ENCODE measurements at places on chromosomes 12 and 14. TPM values are rescaled to one million over a fixed set of nuclear protein-coding genes. Genes with fewer than 3 reads are reported as not detected.

GRCh38 chr12:113857371-113857770, 108.8 kb downstream of the RBM19 start:
- no peaks in the 10 kb centered on the region for H3K36me3 ChIP-seq
- H3K4me1 ChIP-seq: peaks cover 32% of the 10 kb centered on the region
- no peak for DNase-seq
- no peak overlapping the region for H3K27ac ChIP-seq
- H3K27me3 ChIP-seq: no peaks in the 10 kb centered on the region

DNA sequence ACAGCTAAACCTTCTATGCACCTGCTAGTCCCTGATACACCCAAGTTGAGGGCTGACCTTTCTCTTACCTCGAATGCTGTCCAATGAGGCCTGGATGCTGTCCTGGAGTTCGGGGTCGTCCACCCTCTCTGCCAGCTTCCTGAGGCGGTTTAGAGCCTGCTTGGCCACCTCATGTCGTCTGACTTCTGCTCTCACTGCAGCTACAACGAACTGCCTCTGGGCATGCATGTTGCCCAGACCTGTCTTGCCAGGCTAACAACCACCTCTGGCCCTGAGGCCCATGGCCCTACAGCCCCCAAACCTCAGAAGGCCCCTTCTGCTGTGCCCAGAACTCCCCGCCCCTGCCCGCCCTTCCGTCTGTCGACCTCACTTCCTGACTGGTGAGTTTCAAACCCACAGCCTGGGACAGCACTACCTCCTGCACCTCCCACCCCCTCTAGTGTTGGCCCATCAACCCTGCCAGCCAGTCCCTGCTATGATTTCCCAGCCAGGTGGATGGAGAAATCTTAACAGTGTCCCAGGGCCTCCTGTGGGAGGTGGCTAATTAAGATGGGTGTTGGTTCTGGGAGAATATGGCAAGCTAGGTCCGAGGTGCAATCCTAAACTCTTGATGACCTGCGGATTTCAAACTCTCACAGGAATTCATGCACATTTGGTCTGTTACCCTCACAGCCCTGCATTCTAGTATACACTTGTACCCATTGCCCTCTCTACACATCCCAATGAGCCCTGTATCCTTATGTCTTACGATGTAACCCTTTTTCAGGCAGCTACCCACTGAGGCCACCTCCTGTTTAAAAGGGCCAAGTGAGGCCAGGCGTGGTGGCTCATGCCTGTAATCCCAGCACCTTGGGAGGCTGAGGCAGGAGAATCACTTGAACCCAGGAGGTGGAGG, 2.7 kb upstream of the TSPAN31 start:
- H3K27ac ChIP-seq: no peak overlapping the region
- peaks cover 13% of the 10 kb centered on the region for H3K36me3 ChIP-seq
- peak; percentile 46 for DNase-seq
- H3K27me3 ChIP-seq: peaks cover 69% of the 10 kb centered on the region
- H3K4me1 ChIP-seq: peaks cover 20% of the 10 kb centered on the region

- H3K27me3 ChIP-seq: peaks cover 15% of the 10 kb centered on the region
- H3K4me3 ChIP-seq: no peak overlapping the region
- H3K36me3 ChIP-seq: no peaks in the 10 kb centered on the region
- no peak for DNase-seq
- peaks cover 3% of the 10 kb centered on the region for H3K4me1 ChIP-seq
Measured at GRCh38 chr12:3071710-3072109, 5.5 kb upstream of the TSPAN9 start.

DNA sequence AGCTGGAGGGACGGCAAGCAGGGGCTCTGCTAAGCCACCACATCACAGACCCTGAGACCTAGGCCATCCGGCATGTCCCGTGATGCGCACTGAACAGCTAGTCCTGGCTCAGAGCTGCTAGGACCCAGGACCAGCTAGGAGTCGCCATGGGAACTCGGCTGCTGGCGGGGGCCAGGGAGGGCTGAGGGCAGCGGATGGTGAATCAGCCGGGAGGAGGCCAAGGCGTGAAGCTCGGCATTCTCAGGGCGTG, 5.1 kb downstream of the AHNAK2 start:
- peaks cover 19% of the 10 kb centered on the region for H3K27me3 ChIP-seq
- H3K4me3 ChIP-seq: no peak overlapping the region
- no peaks in the 10 kb centered on the region for H3K36me3 ChIP-seq
- DNase-seq: no peak
- H3K27ac ChIP-seq: no peak overlapping the region
- H3K4me1 ChIP-seq: peaks cover 12% of the 10 kb centered on the region

DNA sequence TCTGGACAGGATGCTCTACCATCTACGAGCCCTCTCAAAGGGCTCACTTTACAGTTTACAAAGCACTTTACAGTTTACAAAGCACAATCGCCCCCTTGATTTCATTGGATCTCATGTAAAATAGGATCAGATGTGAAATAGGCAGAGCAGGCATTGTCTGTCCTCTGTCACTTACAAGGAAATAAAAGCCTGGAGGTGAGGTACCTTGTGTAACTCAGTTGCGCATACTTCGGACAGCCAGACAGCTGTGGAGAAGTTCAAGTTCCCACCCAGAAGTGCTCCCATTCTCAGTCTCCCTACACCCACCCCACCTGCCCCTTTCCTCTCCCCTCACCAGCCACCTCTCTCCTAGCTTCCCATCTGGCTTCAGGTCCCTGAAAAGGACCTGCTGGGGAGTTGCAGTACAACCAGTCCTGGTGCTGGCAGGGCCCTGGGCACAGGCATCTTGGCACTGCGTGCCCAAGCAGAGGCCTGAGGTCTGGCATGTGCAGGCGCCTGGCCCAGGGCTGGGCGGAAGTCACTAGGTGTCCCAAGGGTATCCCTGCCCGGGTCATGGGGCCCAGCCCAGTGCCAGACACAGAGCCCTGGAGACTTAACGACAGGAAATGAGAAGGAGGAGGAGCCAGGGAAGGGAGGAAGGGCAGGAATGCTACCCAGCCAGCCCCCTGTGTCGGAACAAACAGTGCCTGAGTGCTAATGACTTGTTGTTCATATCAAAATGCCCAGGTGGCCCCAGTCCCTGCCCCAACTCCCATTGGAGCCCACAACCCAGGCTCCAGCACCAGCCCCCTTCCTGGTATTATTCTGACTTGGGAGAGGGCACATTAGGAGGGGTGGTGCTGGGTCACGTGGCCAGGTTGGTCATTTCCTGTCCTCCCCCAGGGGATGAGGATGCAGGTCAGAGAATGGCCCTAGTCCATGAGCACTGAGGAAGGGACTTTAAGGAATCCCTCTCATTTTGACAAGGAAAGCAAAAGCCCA, 5.4 kb downstream of the RAPGEF3 start:
- DNase-seq: peak; percentile 53
- H3K4me3 ChIP-seq: peak overlapping the region; percentile 44
- peak overlapping the region; percentile 96 for H3K27ac ChIP-seq
- H3K27me3 ChIP-seq: no peaks in the 10 kb centered on the region
- H3K36me3 ChIP-seq: no peaks in the 10 kb centered on the region
- H3K4me1 ChIP-seq: peaks cover 62% of the 10 kb centered on the region

- no peaks in the 10 kb centered on the region for H3K36me3 ChIP-seq
- H3K27ac ChIP-seq: no peak overlapping the region
- no peak overlapping the region for H3K4me3 ChIP-seq
- H3K4me1 ChIP-seq: no peaks in the 10 kb centered on the region
- H3K27me3 ChIP-seq: no peaks in the 10 kb centered on the region
- DNase-seq: no peak
Measured at GRCh38 chr14:39566795-39567194, 134.6 kb upstream of the FBXO33 start.

- DNase-seq: no peak
- H3K4me1 ChIP-seq: no peaks in the 10 kb centered on the region
- H3K36me3 ChIP-seq: no peaks in the 10 kb centered on the region
- no peak overlapping the region for H3K4me3 ChIP-seq
Measured at GRCh38 chr12:27359578-27360340, 27.1 kb downstream of the BMAL2 start.

GRCh38 chr14:61342932-61343331, 21.6 kb downstream of the PRKCH start:
- DNase-seq: no peak
- H3K27ac ChIP-seq: no peak overlapping the region
- H3K4me3 ChIP-seq: no peak overlapping the region
- peaks cover 8% of the 10 kb centered on the region for H3K4me1 ChIP-seq
- H3K36me3 ChIP-seq: no peaks in the 10 kb centered on the region

The ACSM4 gene
- total RNA-seq: not detected

The BICDL1 gene
- 23.1 TPM for total RNA-seq
